Stimulated activated CD8-positive, alpha-beta memory T cell treated with anti-CD3 and anti-CD28 coated beads, Interleukin-4, amount 100 ng/mL, for 1 hour (primary cell): ENCODE measurements at places on chromosomes 11 and 22.

- no peak for DNase-seq
Observed at GRCh38 chr11:112249871-112250610, 10.6 kb downstream of the PLET1 start.

DNA sequence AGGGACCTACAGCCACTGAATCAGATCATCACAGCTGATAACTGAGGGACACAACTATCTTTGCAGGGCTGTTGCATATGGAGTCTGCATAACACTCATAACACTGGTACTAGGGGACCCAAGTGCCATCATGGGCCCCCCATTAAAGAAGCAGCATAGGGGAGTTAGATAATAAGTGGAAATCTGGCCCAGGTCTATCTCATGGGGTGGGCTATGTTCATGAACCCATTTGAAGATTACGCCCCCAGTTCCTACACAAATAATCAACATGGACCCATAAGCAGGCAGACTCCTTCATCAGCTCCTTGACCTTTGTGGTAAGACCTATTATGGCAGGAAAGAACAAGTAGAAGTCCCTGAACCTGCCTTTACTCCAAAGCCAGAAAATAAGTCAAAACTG, 48.8 kb downstream of the ASCL2 start:
- no peak for DNase-seq

- no peak for DNase-seq
Observed at GRCh38 chr22:22520667-22521602, 865 bp upstream of the ZNF280A start.

DNA sequence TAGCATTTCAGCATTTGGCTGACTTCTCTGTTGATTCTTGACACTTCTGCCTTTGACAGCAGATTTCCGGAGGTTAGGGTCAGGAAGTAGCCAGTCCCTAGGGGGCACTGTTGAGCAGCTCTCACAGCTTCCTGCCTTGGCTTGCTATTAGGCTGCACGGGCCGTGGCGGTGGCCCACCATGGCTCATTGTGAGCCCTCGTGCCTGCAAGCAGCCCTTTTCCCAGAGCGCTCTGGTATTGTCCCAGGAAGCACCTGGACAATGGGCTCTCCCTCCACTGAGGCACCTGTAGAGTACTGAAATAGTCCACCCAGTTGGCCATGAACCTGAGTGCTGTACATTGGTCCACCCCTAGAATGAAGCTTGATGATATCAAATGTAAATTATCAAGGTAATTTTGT, 100.2 kb upstream of the GAL start:
- peak; percentile 12 for DNase-seq

DNA sequence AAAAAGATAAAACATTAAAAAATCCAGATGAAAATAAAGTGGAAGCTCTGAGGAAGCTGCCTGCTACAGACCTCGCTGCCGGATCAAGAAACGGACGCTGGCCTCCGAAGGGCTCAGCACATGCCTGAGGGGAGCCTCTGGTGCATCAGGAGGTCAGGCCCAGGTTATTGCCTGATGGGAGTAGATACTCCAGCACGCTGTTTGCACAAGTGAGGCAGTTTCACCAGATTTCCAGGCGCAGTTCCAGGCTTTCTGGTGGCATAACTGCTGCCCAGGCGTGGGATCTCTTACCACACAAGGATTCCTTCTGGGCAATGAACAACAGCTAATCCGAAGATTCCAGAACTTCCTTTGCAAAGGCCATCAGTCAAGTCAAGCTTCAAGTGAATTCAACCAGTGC, 154.2 kb downstream of the MPPED1 start:
- DNase-seq: no peak
